ENCODE measurements at places on chromosomes 5 and 9. TPM values are rescaled to one million over a fixed set of nuclear protein-coding genes. Genes with fewer than 3 reads are reported as not detected.

- DNase-seq: no peak
Measured at GRCh38 chr5:40995801-40996586, 75.1 kb downstream of the MROH2B start.

ACSL6 gene
- total RNA-seq: not detected

GRCh38 chr9:77705636-77706035 lies 57.5 kb upstream of the GNA14 start:
- no peak for DNase-seq

SLC4A9 gene
- not detected for total RNA-seq

DNA sequence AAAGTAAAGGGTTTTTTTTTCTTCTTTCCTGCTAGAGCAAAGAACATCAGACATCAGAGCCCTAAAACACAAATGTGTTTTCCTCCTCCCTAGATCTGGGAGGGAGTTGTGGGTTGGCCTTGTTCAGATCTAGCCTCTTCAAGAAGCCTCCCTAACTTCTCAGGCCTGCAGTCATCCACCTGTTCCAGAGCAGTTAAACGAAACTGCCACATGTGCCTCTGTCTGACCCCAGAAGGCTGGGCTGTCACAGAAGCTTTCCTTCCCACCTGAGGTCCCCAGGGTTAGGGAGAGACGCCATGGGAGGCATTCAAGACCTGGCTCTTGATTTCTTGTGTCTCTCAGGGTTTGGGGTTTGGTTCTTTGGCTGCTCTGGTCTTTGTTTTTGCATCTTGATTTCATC lies 87.0 kb downstream of the DAB2IP start:
- no peak for DNase-seq

SRA1 gene
- 61.9 TPM for total RNA-seq

GRCh38 chr9:2727966-2728613 lies 10.8 kb downstream of the KCNV2 start:
- peak; percentile 71 for DNase-seq

DNA sequence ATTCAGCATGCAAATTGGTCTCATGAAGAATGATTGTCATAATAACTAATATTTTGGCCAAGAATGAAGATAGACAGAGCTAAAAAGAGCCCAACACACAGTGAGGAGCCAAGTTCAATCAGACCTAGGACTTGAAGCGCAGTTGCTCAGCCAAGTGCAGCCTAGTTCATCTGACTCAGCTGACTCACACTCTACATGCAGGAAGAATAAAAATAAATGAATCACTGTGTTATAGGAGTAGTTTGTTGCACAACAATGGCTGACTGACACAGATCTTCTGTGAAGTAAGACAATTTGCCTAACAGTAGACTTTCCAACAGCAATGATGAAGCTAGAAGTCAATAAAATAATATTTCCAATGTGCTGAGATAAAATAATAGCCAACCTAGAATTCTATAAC lies 261.5 kb downstream of the CEMIP2 start:
- DNase-seq: peak; percentile 31
